ENCODE measurements at places on chromosomes 12 and 14.

DNA sequence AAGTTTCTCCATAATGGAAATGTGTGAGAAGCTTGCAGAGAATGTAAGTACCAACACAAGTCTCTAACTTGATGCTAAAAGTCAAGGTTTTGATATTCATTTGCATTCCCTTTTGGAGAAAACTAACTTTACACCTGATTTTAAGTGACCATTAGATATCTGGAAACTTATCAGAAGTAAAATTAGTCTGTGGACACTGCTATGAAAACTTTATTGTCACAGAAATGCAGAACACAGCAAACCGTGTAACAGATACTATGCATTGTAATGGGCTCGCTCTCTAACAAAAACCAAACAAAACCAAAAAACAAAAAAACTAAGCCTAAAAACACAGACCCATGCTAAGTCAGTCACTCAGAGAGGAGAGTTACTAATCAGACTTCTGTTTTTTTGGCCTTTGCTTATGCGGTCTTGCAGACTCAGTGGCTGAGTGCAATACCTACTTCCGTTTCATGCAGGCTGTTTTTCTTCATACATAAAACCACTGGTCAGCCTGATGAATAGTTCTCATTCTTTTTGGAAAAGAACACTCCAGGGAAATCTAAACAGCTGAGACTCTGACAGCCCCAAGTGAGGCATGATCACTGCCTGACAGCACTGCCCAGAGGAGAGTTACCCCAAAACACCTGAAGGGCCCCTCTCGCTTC lies 35.7 kb downstream of the NRDE2 start:
- DNase-seq, result no peak

- no peak for DNase-seq
Measured at GRCh38 chr14:63874223-63874622, 21.4 kb downstream of the SYNE2 start.

GRCh38 chr12:130649101-130650045 lies 66.7 kb downstream of the RIMBP2 start:
- no peak for DNase-seq

- DNase-seq, result no peak
Measured at GRCh38 chr14:55386037-55386808, 25.4 kb downstream of the ATG14 start.

GRCh38 chr12:113850309-113851056 lies 115.6 kb downstream of the RBM19 start:
- peak; percentile 11 for DNase-seq

- no peak for DNase-seq
Measured at GRCh38 chr14:65927931-65928356, 515.4 kb downstream of the FUT8 start.

DNA sequence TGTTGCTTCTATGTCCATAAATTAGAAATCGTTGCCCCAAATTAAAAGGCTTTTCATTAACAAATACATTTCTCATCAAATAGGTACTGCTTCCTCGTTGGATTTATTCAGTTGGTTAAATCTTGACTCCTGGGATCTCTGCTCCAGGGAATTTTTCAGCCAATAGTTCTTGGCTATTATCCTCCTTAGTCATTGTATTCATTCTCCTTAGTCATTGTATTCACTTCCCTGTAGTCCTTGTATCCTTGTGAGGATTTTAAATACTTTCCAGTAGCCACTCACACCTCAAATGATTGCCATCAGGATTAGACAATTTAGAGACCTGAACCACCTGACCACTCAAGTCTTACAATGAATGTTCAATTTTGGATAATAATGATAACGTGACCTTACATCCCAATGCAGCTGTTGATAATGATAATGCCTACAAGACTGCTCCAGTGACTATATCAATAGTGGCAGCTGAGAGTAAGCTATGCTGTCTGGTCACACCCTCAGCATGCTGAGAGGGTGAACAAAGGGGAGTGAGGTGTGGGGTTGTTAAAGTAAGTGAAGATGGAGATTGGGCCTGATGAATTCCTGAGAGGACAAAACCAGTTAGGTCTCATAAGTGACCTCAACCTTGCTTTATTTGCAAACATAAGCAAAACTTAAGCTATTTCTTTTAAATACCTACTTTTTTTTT lies 193.7 kb upstream of the RTL1 start:
- no peak for DNase-seq

- no peak for DNase-seq
Measured at GRCh38 chr14:33413381-33413780, 474.7 kb downstream of the NPAS3 start.

- no peak for DNase-seq
Measured at GRCh38 chr12:9674226-9674590, 4.7 kb downstream of the CLEC2D start.

GRCh38 chr12:48029491-48030172 lies 25.4 kb upstream of the COL2A1 start:
- no peak for DNase-seq

GRCh38 chr14:92969871-92970270 lies 46.9 kb downstream of the CHGA start:
- DNase-seq, result no peak

GRCh38 chr12:13471471-13471870 lies 274.9 kb downstream of the EMP1 start:
- no peak for DNase-seq

DNA sequence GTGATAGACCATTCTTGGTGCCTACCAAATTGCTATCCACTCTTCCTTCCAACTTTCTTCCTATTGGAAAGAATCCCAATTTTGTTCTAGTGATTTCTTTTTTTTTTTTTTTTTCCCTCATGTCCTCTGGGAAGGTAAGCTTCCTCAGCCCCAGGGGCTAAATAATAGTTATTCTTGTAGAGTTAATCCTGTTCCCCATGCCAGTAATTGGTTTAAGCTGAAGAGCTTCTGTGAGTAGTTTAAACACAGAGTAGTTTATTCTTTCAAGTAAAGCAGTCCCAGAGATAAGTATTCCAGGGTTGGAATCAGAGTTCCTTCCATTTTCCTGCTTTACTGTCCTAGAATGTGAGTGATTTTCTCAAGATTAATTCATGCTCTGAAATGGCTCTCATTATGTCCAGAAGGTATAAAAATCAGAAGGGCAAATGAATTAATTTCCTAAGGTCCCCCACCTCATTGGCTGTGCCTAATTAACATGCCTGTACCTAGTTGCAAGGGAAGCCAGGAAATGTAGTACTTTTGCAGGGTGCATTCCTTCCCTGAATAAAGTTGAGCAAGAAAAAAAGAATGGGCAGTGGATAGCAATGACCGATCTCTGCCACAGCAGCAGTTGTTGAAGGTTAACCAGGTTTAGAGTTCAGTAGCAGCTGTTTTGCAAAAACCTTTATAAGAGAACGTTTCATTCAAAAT lies 97.8 kb downstream of the PLEKHA5 start:
- DNase-seq, result no peak

DNA sequence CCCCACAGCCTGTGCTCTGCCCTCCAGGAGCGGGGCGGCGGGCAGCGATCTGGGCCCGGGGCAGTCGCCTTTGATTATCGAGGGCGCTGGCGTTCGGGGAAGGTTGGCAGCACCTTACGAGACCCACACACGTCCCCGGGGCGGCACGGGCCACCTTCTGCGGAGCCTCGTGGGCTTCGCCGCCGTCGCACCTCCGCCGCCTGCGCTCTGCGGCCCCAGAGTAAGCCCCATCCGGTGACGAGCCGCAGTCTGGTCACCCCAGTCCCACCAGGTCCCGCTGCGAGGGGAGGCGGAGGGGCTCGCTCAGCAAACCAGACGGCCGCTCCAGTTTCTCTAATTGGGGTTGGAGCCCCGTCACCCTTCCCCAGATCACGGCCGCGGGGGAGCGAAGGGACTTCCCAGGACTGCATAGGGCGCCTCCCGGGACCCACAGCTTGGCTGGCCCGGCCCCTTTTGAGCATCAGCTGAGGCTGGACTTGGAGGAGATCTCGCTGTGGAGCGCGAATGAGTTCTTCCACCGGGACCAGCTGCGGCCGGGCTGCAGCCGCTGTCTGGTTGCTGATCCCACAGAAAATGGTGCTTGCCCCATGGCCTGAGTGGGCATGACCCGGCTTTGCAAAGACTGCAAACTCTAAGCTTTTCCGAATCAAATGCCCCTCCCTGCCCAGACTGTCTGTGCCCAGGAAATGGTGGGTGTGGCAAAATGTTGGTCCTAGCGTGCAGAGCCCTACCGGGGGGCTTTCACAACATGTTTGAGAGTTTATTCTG lies 560 bp downstream of the LGALS3 start:
- peak; percentile 61 for DNase-seq

DNA sequence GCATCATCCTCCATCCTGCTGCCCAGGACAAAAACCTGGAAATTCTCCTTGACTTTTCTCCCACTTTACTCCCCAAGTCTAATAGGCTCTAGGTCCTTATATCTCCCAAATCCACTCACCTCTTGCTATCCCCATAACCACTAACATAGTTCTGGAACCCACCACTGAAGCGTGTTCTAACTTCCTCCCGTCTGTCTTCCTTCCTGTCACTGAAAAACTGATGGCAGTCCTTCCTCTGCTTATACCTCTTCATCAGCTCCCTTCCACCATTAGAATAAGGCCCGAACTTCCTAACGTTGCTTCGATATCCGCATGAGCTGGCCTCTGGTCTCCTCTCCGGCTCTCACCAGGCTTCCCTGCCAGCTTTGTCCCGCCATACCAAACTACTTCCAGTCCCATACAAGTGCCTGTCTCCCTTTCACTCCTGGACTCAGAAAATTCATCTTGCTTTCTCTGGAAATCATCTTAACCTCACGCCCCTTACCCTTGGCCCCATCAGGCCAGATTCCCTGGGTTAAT lies 63.0 kb upstream of the BCL2L14 start:
- DNase-seq, result no peak

DNA sequence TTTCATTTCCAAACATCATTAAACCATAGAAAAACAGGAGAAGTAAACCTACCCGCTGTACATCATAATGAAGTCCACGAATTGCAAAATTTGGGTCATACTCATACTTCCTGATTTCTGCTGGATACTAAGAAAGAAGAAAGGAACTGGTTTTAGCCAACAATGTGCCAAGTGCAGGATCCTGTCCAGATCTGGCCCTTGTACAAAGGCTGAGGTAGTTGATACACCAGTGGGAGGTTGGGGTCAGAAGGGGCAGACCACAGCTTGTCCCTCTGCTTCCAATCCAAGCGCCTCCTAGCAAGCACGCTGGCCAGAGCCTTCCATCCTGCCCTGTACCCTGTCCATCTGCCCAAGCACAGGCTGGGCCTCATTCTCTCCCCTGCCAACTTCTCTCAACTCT lies 34.2 kb downstream of the NT5DC3 start:
- no peak for DNase-seq

GRCh38 chr12:124861492-124861891 lies 2.2 kb downstream of the SCARB1 start:
- no peak for DNase-seq

DNA sequence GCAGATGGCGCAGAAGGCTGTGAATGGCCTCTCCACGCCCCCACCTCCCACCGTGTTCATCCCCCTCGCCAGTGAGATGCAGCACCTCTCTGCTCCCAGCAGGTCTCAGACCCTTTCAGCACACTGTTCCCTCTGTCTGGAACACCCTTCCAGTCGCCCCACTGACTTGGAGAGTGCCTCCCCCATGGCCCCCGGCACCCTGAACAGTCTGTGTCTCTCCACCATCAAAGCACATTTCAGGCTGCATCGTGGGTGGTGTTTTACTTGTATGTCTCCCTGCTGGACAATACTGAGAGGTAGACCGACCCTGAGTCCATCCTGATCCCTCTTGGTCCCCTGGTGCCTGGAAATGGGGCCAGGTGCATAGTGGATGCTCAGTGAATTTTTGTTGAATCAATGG lies 34.9 kb downstream of the CACNA2D4 start:
- no peak for DNase-seq

DNA sequence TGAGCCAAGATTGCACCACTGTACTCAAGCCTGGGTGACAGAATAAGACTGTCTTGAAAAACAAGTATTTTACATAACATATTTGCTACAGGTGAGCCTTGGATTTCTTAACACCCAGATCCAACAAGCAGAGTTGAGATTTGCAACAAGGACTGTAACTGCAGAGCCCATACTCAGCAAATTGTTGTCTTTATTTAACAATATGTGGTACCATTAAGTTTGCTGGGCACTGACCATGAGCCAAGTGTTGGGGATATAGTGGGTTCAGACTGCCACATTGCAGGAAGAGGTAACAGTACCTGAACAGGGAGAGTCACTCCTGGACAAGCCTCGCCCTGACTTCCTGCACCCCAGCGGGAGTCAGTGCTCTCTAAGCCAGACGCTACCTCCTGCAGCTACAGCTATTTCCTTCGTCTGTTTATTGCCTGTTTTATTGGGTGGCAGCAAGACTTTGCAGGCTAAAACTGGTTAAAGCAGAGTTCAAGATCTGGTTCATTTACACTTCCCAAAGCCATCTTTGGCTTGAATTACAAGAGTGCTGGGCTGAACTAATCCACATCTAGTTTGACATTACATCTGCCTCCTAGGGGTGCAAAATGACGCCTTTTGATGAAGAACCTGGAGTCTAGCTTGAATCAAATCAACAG lies 12.5 kb downstream of the AHSA1 start:
- no peak for DNase-seq

GRCh38 chr12:53224061-53224896 lies 7.7 kb downstream of the RARG start:
- peak; percentile 69 for DNase-seq

DNA sequence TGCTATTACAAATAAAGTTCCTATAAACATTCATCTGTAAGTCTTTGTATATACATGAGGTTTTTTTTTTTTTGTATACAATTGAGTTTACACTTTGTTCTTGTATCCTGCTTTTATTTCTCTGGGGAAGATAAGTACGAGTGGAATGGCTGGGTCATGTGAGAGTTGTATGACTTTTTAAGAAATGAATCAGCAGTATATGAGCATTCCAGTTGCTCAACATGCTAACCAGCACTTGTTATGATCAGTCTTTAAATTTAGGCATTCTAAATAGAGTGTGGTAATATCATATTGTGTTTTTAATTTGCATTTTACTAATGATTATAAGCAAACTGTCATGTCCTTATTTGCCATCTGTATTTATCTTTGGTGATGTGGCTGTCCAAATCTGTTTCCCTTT lies 44.7 kb upstream of the AMIGO2 start:
- DNase-seq, result peak; percentile 43

DNA sequence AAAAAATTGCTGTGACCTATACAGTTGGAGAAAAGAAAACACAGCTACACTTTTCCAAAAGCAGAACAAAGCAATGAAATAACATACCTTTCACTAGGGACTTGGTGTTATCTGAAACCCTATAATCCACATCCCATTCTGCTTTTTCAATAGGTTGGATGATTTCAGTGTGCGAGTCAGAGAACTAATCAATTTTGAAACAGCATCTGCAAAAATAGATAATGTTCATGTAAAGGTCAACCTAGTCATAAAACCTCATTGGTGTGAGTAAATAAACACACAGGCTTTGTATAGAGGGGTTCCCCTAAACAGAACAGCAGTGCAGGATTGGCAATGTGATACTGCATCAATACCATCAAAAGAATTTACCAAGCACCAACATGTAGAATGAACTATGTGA lies 173.0 kb upstream of the G2E3 start:
- no peak for DNase-seq

DNA sequence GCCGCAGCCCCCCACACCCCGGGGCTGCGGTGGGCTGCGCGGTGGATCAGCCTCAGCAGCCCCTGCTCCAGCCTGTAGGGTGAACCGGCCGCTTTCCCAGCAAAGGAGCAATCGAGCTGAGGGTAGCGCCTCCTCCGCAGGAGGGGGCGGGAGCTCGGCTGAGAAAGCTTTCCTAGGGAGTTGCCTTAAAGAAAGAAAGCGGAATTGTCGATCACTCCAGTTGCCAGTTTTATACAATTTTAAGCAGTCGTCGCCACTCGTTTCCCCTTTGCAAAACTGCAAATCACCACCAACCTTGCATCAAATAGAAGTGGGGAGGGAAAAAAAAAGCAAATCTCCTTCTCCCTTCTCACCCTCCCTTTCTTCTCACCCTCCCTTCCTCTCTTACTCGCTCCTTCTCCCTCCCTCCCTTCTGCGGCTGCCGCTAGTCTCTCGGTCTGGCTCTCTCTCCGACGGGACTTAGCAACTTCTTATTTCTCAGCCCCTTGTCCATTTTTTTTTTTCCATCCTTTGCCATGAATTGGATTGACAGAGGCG lies at the start of gene PDE3A:
Gene PDE3A, plus strand, starts transcription at position 424 of the 537 bp plus-strand sequence. CDS start 748 bp downstream, outside the sequence.
- DNase-seq, result peak; percentile 81
